ENCODE measurements at places on chromosomes 5 and 9.

GRCh38 chr5:40798801-40799210 lies 632 bp upstream of the PRKAA1 start:
- no peak for DNase-seq

DNA sequence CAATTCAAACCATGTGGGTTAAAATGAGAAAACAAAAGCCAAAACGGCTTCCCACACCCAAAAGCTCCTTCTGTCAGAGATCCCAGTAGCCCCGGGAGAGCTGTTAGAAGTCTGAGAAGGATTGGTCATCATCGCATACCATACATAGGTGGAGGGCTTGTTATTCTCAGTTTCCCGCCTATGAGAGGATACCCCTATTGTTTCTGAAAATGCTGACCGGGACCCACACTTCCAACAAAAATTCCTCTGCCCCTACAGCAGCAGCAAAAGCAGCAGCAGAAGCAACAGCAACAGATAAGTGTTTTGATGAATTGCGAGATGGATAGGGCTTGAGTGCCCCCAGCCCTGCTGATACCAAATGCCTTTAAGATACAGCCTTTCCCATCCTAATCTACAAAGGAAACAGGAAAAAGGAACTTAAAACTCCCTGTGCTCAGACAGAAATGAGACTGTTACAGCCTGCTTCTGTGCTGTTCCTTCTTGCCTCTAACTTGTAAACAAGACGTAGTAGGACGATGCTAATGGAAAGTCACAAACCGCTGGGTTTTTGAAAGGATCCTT lies at the start of gene TEK:
TEK (plus strand) TSS at position 245 of the 561 bp plus-strand sequence. CDS start 366 bp downstream, outside the sequence.
- DNase-seq, result no peak

GRCh38 chr5:68562308-68562707 lies 346.8 kb downstream of the PIK3R1 start:
- no peak for DNase-seq

GRCh38 chr9:132293145-132293721 lies 61.6 kb downstream of the SETX start:
- DNase-seq, result no peak

- no peak for DNase-seq
Measured at GRCh38 chr9:82201196-82201595, 212.6 kb downstream of the SPATA31D1 start.

- DNase-seq, result no peak
Measured at GRCh38 chr9:87516222-87516925, 18.7 kb downstream of the DAPK1 start.
